Hematopoietic multipotent progenitor cell (in vitro differentiated cells): ENCODE measurements at places on chromosomes 3 and 15.

- no peak for DNase-seq
Measured at GRCh38 chr3:188575501-188575900, 421.5 kb downstream of the LPP start.

DNA sequence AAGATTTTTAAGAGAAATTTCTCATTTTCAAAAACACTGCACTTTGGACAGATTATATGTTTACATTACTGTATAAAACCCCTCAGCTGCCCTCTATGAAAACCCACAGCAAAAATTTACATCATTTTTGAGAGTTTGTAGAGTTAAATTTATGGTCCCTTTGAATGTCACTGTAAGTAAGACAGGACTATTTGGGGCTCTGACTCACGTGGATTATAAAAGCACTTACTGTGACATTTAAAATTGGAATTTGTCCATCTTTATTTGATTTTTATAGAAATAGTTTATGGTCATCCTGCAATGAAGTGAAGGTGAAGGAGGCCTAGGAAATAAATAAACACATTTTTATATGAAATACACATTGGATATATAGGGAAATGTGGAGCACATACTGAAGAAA, 149.6 kb downstream of the GAP43 start:
- no peak for DNase-seq

GRCh38 chr15:74628199-74628598, 12.6 kb downstream of the CLK3 start:
- DNase-seq = no peak

DNA sequence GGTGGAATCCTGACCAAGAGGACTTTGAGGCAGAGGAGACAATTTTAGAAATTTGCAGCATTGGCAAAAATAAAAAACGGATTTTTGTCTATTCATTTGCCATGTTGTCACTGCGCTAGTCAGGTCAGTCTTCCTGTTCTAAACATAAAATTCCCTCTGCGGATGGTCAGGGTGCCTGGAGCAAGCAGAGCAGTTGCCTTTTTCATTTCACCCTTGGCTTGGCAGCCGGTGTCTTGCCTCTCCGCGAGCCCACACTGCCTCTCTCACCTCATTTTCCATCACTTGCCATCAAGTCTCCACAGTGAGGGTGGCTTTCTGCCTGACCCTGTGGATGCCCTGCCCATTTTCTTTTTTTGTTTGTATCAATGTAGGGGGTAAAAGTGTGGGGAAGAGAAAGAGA, 396.1 kb downstream of the LRTM1 start:
- no peak for DNase-seq

DNA sequence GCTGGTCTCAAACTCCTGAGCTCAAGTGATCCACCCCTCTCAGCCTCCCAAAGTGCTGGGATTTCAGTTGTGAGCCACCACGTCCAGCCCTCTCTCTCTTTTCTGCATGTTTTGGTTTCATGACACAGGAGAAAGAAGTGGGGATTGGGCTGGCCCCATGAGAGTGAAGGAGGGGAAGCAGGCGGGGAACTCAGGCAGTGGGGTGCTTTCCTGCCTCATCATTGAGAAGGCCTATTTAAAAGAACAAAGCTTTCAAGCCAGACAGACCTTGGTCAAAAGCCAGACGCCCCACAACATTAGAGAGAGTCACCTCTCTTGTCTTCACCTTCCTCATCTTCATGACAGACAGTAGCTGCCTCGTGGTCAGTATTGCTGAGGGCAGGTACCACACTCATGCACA, 15.9 kb downstream of the PSTPIP1 start:
- no peak for DNase-seq

- peak; percentile 7 for DNase-seq
Measured at GRCh38 chr3:183253528-183254486, 754 bp downstream of the B3GNT5 start.

GRCh38 chr3:155032918-155033317, 47.2 kb upstream of the MME start:
- DNase-seq = peak; percentile 13

DNA sequence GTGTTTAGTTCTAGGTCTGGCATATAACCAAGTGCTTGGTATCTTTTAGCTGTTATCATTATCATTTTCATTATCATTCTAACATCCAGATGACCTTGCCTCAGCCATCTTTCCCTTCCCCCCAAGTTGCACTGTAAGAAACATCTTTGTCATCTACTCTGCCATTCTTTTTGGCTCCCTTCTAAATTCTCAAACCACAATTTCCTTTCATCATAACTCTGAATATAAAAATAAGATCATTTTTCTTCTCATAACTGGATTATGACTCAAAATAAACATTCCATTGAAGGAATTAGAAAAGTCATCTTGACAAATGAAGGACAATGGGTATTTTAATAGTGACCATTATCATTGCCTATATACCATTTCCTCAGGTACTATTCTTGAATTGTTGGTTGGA, 786.2 kb downstream of the AGBL1 start:
- DNase-seq = no peak
